ENCODE measurements at places on chromosomes 11 and 22.

GRCh38 chr11:76455331-76455730, 10.5 kb downstream of the EMSY start:
- DNase-seq, result no peak

DNA sequence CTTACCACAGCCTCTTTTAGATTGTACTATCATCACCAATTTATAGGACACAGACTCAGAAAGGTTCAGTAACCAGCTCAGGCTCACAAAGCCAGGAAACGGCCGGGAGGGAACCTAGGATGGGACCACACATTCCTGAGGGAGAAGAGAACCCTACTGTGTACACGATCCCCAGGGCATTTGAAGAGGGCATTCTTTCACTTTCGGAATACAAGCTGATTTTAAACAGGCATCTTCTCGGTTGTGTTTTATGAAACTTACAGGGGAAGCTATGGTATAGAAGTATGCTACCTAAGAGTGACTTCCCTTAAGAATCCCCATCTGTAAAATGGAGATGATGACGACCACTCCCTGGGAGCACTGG, 19.0 kb downstream of the SMCO4 start:
- DNase-seq, result no peak

DNA sequence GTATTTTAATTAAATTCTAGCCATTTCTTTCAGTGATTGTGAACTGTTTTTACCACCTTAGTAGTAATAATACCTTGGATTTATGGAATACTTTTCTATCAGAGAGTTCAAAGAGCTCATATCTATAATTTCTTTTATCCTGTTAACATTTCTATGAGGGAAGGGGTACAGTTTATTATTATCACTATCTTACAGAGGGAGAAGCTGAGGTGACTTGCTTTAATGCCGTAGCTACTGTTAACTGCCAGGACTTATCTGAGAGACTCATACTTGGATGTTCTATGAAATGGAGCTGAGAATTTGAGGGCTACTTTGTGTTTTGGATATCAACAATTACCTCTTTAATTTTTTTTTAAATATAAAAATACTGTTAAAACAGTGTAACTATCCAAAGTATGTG, 3.3 kb downstream of the REXO2 start:
- no peak for DNase-seq

DNA sequence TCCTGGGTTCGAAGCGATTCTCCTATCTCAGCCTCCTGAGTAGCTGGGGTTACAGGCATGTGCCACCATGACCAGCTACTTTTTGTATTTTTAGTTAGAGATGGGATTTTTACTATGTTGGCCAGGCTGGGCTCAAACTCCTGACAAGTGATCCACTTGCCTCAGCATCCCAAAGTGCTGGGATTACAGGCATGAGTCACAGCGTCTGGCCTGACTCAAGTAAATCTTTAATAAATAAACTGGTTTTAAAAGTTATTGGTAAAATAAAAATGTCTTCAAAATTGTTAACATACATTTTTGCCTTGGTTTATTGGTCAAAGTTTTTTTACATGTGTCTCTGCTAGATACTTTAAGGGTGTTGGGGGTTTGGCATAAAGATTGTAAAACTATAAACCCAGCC, 7.3 kb upstream of the PES1 start:
- no peak for DNase-seq

DNA sequence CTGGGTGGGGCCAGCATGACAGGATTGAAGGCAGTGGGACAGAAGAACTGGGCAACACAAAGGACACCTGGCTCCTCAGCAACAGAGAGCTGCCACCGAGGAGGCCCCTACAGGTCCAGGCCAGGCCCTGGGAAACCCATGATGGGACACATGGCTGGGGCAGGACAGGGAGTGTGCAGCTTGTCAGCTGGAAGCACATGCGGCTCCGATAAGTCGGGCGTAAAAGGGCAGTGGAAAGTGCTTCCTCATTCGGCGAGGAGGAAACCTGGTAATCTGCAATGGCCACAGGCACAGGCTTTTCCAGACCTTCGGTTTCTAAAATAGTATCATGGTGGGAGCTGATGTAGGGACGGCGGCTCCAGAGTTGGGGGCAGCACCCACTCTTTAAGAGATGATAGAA, 16.5 kb downstream of the GNAZ start:
- DNase-seq, result no peak

GRCh38 chr11:66510271-66510989, at the start of gene BBS1:
Gene BBS1, plus strand, starts transcription at chr11:66510635. Its CDS starts 25 bp downstream, at chr11:66510660.
- peak; percentile 45 for DNase-seq

- DNase-seq, result no peak
These were observed 13.8 kb upstream of the DGKZ start for GRCh38 chr11:46333394-46333947.

DNA sequence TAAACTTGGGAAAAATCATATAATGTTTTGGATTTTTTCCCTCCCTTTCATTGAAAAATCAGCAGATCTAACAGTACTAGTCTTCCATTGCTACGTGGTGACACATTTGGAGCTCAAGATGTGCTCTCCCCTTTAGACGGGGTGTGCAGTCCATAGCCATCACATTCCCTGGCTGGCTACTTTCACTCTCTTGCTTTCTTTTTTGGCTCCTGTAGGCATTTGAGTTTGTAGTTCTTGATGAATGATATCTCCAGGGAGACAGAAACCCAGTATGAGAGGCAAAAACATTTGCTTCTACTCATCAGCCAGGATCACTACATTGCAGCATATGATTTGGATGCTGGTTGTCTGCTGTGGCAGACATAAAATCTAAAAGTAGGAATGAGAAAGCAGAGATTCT, 12.1 kb downstream of the CCDC81 start:
- DNase-seq, result no peak

- DNase-seq, result no peak
These were observed 414.1 kb upstream of the DDI1 start for GRCh38 chr11:103622296-103622695.

DNA sequence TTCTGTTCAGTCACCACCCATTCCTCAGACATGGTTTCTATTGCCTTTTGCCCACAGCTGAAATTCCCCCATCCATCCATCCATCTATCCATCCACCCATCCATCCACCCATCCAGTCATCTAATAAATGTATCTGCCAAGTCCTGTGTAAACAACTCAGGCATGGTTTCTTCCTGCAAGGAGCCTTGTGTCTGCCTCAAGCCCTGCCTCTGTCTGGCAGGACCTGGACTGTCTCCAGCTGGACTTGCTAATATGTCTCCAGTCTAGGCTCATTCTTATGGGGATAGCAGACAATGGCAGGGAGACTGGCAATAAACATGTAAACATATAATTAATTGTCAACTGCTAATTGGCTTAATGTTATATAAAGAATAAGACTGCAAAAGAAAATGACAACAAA, 64.7 kb upstream of the AMPD3 start:
- DNase-seq, result no peak

GRCh38 chr11:72688929-72689328, 14.7 kb upstream of the PDE2A start:
- no peak for DNase-seq

GRCh38 chr22:45304971-45305370, 4.8 kb upstream of the FAM118A start:
- no peak for DNase-seq

- DNase-seq, result no peak
These were observed 16.9 kb upstream of the ALG8 start for GRCh38 chr11:78156127-78156844.

DNA sequence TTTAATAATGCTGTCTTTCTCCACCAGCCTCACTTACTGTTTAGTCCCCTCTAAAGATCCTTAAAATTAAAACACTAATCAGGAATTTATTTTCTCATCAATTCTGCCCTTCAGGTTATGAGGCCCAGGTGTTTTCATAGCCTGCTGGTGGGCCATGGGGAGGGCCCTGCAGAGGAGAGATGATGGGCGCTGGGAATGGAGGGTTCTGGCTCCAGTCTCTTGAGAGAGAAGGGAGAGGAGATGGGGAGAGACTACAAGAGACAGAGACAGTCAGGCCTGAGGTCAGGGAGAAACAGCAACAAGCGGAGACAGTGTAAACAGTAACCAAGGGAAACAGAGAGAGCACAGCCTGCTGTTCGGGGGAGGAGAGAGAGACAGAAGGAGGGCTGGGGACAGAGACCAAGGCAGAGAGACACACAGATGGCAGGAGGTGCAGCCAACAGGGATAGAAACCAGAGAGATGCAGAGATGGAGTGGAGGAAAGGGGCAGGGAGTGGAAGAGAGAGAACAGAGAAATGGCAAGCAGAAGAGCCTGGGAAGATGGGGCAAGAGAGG, 187.3 kb upstream of the SYT13 start:
- no peak for DNase-seq

DNA sequence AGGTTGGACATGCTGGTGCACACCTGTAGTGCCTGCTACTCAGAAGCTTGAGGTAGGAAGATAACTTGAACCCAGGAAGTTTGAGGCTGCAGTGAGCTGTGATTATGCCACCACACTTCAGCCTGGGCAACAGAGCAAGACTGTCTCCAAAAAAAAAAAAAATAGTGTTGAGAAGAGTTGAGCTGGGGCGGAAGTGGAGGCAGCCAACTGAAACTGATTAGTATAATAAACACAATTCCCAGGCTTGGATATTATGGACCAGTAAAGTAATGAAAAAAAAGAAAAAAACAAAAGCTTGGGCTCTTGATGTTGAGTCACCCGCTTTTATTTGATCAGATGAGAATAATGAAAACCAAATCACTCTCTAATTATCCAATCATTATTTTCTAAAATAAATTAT, 21.0 kb downstream of the LDLRAD3 start:
- DNase-seq, result no peak

DNA sequence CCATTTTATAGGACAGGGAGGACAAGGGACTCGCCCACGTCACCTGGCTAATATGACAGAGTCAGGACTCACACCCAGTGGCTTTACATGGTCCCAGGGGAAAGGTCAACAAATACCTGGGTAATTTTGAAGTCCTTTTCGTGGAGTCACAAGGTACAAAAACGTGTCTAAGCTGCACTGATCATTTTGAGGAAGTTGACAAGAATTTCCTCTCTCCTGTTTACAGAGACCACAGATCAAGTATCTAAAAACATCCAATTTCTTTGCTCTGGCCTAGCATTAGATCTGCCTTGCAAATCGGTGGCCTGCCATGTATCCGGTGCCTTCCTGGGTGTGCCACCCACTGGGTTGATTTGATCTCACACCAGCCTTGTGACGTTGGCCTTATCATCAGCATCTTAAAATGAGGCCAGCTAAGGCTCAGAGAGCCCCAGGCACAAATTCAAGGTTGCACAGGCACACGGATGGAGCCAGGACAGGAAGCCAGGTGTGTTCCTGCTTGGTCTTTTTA, 17.6 kb downstream of the GDPD5 start:
- DNase-seq, result no peak

DNA sequence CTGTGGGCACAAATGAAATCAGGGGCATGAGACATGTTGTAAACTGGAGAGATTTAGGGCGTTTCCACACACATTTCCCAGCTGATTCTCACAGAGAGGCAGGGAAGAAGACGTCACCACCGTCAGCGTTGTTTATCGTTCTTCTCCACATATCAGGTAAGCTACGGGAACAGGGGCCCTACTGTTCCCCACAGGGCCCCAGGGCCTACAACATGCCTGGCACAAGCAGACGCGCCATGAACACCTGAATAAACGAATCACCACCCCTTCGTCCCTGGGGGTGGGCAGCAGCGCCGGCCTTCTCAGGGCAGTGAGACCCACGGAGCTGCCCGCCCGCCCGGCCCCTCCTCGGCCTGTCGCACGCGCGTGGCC, 342 bp downstream of the EFCAB6 start:
- no peak for DNase-seq

DNA sequence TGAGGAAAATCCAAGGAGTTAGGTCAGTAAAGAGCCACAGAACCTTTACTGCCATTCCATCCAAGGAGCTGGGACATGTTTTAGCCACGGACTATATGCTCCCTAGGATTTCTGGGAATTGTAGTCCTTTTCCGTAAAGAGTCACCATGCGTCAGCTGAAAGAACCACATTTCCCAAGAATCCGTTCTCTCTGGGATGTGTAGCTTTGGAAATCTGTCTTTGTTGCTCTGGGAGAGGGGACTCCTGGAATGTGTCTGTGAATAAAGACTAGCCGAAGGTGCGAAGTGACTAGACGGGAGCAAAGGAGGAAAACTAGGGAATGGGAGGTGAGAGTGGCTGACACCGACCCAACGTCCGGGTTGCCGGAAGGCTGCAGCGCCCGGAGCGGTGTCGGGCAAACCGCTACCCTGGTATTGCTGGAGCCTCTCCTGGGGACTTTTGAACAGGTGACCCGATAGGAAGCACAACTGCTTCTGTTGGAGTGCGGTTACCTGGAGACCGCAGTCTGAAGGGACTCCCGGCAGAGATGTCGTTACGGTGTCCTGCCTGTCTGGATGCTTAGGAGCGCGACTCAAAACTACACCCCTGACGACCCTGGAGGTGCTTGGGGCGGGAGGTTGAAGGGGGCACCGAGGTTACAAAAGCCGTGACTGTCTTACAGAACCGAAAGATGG, at the start of gene IFTAP:
TSS of gene IFTAP (plus strand) at position 187 of the 674 bp plus-strand sequence. CDS start 15,602 bp downstream, outside the sequence.
- peak; percentile 88 for DNase-seq

DNA sequence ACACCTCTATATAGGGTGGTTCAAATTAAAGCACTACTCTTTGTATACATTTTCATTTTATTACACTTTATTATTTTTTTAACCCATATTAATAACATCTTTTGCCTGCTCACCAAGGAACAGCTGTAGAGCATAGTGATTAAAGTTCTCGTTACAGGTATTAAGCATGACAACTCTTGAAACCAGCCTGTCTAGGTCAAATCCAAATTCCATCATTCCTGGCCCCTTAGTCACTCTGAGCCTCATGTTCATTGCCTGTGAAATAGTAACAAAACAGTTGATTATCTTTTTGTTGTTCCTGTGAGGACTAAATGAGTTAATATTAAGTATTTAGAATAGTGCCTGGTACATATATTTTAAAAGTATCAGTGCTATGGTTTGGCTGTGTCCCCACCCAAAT, 334.5 kb downstream of the RAB38 start:
- no peak for DNase-seq
